ENCODE measurements at places on chromosomes 2 and 18.

- peak; percentile 26 for DNase-seq
Measured at GRCh38 chr18:48693625-48694262, 154.9 kb downstream of the CTIF start.

GRCh38 chr2:88967844-88968243 is 276.4 kb downstream of the RPIA start:
- DNase-seq: no peak

GRCh38 chr2:160033732-160034392 is 28.6 kb downstream of the PLA2R1 start:
- peak; percentile 69 for DNase-seq

DNA sequence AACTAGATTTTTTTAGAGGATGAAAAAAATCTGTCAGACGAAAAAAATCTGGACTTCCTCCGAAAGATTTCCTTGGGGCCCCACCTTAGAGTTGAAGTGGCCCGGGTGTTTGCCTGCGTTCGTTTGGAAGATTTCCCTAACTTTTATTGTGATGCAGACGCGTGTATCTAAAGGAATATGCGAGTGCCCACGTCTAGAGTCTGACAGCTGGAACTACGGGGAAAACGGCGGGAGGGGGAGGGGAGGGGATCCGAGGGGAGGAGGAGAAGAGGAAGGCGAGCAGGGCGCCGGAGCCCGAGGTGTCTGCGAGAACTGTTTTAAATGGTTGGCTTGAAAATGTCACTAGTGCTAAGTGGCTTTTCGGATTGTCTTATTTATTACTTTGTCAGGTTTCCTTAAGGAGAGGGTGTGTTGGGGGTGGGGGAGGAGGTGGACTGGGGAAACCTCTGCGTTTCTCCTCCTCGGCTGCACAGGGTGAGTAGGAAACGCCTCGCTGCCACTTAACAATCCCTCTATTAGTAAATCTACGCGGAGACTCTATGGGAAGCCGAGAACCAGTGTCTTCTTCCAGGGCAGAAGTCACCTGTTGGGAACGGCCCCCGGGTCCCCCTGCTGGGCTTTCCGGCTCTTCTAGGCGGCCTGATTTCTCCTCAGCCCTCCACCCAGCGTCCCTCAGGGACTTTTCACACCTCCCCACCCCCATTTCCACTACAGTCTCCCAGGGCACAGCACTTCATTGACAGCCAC is 2.4 kb upstream of the SP9 start:
- DNase-seq: no peak

GRCh38 chr18:8776013-8776943 is 70.9 kb downstream of the MTCL1 start:
- DNase-seq: no peak

DNA sequence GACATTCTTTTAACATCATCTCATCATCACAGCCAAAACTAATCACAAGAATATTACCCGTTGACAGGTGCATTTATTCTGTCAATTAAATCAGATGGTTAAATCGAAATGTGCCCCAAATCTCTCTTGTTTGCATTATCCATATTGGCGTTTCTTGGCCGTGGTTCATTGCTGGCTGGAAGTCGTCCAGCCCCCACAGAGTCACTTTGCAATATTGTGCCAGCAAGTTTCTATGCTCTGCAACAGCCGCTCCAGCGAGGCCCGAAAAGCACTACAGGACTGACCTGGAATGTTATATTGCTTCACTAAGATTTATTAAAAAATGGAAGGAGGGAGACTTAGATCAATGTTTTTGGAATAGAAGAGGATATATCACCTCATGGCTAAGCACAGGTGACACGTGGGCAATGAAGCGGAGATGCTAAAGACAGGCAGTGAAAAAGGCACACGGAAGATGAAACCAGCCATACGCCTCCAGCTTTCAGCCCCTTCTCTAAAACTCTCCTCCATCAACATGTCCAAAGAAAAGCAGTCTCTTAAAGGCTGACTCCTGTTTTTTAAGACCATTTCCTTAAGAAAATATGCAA is 176.8 kb upstream of the VRK2 start:
- DNase-seq: no peak

DNA sequence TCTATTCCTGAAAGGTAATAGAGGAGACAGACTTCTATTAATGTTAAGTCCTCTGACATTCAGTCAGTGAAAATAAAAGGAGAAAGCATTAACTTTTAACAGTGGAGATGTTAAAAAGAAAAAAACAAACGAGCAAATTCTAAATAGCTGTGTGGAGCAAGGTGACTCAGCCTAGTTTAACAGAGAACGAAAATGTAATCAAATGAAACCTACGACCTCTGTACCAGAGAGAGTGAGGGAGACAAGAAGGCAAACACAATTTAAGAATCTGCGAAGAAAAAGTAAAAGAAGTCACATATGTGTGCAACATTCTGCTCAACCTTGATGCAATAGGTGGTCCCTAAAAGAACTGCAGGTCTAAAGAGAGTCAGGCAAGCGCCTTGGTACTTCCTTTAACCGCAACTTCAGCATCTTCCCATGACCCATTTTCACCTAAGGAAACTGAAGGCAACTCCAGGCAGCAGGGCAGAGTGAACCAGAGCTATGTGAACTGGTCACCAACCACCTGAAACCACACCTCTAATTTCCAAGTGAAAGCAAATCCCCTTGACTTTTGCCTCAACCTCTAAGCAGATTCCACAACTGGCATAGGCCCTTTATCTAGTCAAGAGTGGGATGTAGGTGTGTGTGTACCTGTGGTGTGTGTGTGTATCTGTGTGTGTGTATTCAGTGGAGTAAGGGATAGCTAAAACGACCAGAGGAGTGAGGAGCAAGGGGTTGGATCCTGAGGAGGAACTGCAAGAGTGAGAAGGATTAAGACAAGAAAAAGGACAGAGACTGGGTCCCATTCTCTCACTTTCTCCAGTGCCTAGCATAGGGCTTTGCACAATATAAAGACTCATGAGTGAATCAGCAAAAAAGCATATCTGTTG is 43.0 kb downstream of the FIGN start:
- DNase-seq: no peak

DNA sequence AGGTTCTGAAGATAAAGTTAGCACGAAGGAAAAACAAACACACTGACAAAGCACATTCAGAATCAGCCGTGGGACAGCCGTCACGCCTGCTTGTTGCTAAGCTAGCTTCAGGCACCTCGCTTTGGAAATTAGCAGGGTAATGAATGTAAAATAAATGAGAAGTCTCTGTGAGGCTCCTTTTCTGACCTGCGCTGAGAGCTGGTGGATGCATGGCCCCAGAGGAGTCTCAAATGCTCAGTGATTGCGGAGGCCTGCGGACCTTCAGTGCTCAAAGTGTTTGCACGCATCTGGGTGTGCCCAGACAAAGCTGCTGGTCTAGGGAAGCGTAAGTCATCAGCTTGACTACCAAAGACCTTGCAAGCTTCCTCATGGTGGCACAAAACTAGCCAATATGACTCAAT is 50.6 kb downstream of the CD8B2 start:
- DNase-seq: no peak

DNA sequence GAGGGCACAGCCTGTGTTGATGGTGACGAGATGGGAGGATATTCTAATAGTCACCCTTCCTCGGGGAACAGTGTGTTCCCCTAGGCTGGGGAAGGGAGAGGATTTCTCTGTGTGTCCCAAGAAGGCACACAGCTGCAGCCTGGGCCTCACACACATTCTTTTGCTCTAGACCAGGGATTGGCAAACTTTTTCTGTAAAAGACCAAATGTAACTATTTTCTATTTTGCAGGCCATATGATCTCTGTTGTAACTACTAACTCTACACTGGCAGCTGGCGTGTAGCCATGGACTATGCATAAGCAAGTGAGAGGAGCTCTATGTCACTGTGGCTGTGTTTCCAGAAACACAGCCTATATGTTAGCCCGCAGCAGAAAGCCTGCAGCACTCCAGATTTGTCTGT is 65.8 kb downstream of the ARHGAP28 start:
- DNase-seq: peak; percentile 79

GRCh38 chr18:48662011-48662661 is 123.3 kb downstream of the CTIF start:
- peak; percentile 69 for DNase-seq

DNA sequence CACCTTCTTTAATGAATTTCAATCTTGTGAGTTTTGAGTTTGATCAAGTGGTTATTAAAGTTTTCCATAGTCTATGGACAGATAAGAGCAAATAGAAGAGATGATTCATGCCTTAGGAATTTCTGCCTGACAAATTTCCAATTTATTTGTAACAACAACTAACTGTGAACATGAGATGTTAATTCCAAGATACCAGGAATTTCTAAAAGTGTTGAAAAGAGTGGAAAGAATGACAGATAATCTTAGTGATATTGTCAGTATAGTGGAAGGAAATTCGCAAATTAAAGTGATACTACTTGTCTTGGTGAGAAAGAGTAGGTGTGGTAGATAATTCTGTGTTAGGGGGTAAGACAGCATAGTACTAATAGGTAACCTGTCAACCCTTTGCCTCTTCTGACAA is 82.4 kb downstream of the AGPS start:
- DNase-seq: peak; percentile 71

- DNase-seq: no peak
Measured at GRCh38 chr2:189046320-189046719, 72.1 kb downstream of the COL3A1 start.

- DNase-seq: no peak
Measured at GRCh38 chr2:197848602-197849001, 44.2 kb downstream of the PLCL1 start.

DNA sequence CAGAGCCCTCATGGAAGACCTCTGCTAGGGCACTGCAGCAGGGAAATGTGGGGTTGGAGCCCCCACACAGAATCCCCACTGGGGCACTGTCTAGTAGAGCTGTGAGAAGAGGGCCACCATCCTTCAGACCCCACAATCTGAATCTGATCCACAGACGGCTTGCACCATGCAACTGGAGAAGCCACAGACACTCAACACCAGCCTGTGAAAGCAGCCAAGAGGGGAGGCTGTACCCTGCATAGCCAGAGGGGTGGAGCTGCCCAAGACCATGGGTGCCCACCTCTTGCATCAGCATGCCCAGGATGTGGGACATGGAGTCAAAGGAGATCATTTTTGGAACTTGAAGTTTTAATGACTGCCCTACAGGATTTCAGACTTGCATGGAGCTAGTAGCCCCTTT is 6.5 kb downstream of the CD226 start:
- DNase-seq: no peak

- no peak for DNase-seq
Measured at GRCh38 chr2:60353863-60354262, 199.6 kb downstream of the BCL11A start.

DNA sequence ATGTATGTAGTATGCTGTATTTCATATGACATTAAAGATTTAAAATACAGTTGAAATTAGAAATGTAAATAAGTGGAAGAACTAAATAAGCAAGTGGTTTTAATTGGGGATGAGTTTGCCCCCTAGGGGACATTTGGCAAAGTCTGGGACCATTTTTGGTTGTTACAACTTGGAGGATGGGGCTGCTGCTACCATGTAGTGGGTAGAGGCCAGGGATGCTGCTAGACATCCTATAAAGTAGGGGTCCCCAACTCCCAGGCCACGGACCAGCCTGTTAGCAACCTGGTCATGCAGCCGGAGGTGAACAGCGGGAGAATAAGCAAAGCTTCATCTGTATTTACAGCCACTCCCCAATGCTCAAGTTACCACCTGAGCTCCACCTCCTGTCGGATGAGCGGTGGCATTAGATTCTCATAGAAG is 27.9 kb upstream of the ASNSD1 start:
- DNase-seq: no peak

- no peak for DNase-seq
Measured at GRCh38 chr2:17545680-17546613, 5.5 kb downstream of the VSNL1 start.

GRCh38 chr2:215659650-215660049 is 223.8 kb upstream of the FN1 start:
- DNase-seq: no peak

DNA sequence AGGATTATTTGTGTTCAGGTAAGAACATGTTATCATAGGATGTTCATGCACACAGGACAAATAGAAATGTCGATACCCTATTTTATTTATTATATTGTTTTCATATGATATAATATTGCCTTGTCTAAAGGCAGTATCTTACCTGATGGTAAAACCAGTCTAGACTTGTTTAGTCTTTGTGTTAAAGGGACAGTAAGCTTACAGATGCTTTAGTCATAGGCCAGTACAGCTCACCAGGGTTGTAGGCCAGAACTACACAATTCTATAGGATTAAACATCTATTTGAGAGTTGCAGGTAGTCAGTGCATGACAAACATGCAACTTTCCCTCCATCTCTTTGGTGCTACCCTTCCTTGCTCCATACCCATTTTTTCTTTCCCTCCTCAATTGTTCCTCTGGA is 158.5 kb downstream of the GALNT3 start:
- no peak for DNase-seq

Data from fibroblast of skin of abdomen (primary cell).